WERI-Rb-1 (cell line): ENCODE measurements at places on chromosomes 7 and 10.

- DNase-seq = no peak
Observed at GRCh38 chr10:42827201-42827600, 44.6 kb downstream of the BMS1 start.

DNA sequence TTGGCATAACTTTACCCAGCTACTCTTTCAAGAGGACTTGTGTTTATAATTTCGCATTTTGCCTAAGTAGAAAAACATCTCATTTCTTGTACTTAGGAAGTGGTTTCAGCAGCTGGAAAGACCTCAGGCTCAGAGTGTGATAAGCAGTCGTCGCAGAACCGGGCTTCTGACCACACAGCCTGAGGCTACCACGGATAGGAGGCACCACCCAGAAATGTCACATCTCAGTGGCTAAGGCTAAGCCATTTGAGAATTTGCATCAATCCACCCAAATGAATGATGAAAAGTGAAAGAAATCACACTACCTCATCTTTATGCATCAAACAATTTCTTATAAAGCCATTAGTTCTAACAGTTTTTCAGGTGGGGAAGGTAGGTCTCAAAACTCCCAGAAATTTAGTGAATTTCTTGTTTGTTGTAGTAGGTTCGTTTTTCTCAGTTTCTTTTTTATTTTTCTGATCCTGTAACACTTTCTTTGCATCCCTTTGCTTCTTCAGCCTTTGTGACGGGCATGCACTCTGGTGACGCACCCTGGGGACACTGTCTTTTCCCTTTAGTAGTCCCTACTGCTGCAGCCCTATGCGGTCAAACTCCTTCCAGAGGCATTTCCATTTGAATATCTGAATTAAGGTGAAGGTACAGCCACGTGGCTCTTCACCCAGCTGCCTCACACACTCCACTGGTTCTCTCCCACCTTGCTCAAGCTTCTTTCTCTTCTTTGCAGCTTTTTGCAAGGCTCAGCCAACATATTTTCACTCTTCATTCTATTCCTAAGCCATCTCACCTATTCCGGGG is 68.5 kb downstream of the MAP3K8 start:
- DNase-seq = no peak

GRCh38 chr10:96890172-96890513 is 58.0 kb downstream of the LCOR start:
- no peak for DNase-seq

DNA sequence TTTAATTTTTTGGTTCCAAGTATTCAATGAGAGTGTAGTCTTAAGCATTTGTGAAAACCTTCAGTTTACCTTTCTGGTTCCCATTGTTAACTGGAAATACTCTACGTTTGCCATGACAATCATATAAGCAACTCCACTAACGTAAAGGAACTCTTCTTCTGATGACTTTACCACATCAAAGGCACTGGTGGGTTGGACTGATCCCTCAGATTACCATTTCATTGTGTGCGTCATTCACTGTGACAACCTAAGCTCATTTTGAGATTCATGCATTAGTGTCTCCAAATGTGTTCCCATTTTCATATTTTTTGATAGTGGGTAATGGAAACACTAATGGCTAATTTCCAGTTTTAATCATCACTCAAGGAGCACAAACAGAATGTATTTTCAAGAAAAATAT is 119.9 kb upstream of the COL1A2 start:
- DNase-seq = no peak

- no peak for DNase-seq
Observed at GRCh38 chr7:81159402-81159801, 240.6 kb upstream of the SEMA3C start.

DNA sequence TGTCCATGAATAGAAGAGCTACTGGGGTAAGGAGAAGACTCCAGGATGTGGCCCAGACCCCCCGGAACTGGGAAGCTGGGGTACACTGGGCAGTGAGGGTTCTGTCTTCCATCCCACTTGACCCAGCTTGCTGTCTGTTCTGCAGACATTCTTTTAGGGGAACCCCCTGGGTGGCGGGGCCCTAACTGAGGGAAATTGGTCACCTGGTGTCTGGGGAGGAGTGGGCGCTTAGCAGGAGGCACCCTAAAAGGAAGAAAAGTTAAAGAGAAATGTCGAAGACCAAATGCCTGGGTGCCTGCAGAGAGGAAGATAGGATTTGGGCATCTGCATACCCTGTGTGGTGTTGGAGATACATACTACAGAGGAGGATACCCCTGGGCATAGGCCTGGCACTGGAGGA is 1.0 kb downstream of the AP1S1 start:
- DNase-seq = no peak

GRCh38 chr10:71344154-71344925 is 25.3 kb downstream of the SLC29A3 start:
- DNase-seq = no peak
